ENCODE measurements at places on chromosomes 5 and 9.
A peak's percentile ranks its signal among the peaks of the same experiment; 100 is the strongest.

DNA sequence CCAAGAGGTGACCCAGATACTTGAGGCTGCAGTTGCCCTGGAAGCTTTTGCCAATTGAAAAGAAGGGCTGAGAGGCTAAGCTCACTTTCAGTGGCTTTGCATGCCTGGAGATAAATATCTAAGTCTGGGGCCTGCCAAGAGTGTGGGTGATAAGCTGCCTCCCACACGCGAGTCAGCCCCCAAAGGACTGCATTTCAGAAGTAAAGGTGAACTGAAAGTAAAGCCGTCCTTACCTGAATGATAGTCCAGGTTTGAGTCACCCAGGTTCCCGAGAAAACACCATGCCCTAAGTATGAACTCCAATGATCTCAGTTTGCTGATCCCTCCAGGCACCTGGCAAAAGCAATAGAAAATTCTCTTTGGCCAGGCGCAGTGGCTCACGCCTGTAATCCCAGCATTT, 22.5 kb upstream of the N4BP3 start:
- DNase-seq: no peak

GRCh38 chr9:237858-238345, 23.2 kb downstream of the DOCK8 start:
- no peak for DNase-seq

DNA sequence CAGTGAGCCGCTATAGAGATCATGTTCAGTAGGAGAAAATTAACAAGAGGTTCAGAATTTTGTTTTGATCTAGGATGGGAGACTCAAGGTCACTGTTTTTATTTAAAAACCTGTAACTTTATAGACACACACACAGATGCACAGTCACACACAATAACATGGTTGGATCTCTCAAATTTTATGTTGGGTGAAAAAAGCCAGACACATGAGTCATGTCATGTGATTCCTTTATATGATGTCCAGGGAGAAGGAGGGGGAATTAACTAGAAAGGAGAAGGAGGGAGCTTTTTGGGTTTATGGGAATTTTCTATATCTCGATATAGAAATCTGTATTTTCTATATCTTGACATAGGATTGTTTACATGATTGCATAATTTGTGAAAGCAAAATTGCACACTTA, 17.1 kb downstream of the C6 start:
- DNase-seq: no peak

- DNase-seq: peak; percentile 10
Observed at GRCh38 chr5:61941637-61942036, 364.4 kb upstream of the KIF2A start.

GRCh38 chr9:113524468-113524867, 60.9 kb downstream of the RGS3 start:
- DNase-seq: peak; percentile 73

DNA sequence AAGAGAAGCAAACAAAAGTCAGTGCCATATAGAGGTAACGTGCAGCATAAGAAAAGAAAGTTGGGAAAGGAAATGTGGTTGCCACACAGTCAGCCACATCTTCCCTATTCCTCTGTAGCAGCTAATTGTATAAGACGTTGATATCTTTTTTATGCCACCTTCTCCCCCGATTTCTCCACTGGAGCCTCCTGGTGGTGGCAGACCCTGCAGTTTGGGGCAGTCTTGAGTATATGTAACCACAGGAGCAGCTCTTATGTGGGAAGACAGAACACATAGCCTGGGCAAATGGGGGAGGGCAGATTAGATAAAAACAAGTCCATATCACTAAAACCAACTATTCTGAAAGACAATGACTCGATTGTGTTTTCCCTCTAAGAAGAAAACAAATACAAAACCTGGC, 99.7 kb downstream of the PLCXD3 start:
- DNase-seq: no peak

GRCh38 chr9:76720245-76720644, 44.0 kb upstream of the PCA3 start:
- no peak for DNase-seq

DNA sequence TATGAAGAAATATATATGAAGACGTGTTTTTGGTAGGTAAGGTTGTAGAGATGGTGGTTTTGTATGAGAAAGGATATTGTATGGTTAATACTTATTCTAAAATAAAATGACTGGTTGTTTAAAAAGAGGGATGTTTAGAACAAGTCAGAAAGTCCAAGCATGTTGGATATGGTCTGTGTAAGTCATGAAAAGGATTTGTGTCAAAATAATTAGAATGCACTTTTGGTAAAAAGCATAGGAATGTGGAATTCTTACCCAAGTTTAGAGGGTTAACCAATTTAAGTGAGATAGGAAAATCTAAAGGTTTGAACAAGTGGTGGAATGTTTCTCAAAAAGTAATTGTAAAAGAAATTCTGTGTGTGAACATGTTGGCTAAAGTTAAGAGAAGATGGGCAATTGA, 1556.5 kb upstream of the C9orf72 start:
- DNase-seq: no peak

DNA sequence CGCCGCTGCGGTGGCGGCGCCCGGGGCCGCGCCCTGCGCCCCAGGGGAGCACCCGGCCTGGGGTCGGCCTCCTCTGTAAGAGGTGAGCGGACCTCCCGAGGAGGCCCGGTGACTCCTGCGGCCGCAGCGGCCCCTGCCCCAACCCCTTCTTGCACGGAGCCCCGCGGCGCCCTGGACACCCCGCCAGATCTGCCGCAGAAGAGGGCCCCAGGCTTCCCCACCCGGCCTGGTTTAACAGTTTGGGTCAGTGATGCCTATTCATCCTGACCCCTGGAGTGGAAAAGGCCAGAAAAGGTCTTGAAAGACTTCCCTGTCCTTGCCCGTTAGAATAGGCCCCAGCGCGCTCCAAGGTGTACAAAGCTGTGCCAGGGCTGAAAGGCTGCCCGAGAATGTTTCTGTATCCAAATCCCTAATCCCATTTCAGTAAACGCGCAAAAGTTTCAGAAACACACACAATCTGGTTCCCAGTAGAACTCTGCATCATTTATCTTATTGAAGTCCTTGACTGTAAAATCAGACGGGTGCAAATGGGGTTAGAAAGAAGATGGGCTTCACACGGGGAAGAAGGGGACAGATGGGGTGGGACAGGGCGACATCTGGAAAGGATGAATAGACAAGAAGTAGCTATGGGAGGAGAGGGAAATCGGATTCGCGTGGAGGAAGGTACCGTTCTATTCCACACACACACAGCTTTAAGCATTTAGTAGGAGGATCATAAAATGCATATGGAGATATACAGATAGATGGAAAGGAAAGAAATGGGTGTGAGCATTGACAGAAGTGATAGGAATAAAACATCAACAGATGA, 1.1 kb upstream of the SSBP2 start:
- DNase-seq: peak; percentile 27

DNA sequence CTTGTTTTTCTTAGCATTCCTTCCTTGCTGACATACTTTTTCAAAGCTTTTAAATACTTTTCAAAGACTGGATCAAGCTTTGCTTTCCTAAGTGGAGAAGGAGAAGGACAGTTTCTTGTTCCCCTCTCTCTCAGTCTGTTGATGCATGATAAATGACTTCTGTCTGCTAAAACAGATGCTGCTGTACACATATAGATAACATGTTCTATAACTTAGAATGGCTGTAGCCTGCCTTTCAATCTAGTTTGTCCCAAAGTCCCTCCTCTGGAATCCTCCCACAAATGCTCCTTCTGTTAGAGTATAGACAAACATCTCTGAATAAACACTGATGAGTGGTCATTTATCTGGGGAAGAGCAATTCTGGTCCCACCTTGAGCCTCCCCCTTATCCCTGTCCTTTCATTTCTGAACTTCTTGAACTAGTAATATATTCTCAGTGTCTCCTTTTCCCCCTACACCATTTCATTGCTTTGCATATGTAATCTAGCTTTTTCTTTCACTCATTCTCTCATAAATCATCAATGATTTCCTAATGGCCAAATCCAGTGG, 5.4 kb upstream of the HEMGN start:
- no peak for DNase-seq

GRCh38 chr5:90824436-90824835, 265.8 kb downstream of the ADGRV1 start:
- no peak for DNase-seq

- DNase-seq: no peak
Observed at GRCh38 chr5:17227868-17228267, 10.4 kb downstream of the BASP1 start.

DNA sequence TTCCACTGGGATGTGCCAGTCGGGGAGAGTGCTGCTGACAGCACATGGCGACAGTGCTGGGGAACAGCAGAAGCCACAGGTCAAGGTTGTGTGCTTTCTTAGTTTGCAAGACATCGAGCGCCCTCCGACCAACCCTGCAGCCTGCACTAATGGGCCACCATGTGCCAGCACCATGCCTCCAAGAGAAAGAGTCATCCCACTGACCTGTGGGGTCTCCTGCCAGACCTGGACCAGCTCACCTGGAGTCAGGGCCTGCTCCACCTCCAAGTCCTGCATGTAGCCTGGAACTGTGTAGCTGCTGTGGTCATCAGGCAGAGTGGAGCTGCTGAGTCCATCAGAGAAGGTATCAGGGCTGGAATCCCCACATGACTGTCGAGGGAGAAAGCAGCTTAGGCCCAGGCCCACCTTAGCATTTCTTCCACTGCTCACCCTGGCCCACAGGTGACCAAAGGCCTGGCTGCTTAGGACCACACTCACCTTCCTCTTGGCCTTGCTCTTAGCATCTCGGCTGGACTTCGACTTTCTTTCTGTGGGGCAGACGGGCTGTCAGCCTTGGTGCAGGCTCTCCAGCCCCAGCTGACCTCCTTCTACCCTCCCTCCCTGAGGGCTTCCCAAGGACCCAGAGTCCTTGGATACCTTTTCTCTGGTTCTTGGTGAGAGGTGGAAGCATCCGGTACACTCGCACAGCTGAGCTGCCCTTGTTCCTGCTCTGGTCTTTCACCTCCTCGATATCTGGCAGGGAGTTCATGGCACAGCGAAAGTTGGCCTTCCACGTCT, 4.1 kb downstream of the IRF1 start:
- DNase-seq: no peak

DNA sequence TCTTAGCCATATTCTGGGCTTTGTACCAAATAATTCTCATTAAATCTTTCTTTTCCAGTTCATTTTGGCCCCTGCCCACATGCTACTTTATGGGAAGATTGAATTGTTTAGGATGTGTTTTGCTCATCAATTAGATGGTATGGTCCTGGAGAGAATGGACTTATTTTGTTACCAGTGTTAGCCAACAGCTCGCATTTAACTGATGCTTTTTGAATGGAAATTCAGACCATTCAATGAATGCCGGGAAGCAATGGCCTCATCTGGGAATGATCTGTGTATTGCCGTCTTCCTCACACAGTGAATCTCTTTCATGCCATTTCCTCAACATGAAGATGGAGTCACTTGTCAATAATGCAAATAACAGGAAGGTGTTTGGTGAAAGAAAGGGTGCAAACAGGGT, 370.6 kb upstream of the PIK3R1 start:
- no peak for DNase-seq

- no peak for DNase-seq
Observed at GRCh38 chr5:125699860-125700259, 723.3 kb upstream of the GRAMD2B start.

- DNase-seq: no peak
Observed at GRCh38 chr9:117116084-117116483, 298.8 kb downstream of the ASTN2 start.

- DNase-seq: no peak
Observed at GRCh38 chr5:168401226-168401625, 85.0 kb upstream of the RARS1 start.

DNA sequence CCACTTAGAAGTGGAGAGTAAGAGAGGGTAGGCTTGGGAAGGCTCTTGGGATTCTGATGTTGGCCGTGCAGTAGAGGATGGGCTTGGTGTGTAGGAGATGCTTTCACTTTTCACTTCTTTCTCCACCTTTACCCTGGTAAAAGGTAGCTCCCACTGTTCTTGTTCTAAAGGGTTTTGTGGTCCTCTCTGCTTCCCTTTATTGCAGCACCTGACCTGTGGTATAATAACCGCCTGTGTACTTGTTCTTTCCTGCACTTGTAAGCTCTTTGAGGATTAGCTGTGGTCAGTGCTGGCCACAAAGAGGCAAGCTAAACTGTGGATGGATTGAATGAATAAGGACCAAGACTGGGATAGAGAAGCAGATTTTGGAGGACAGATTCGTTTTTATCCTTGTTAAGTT, 25.2 kb downstream of the KDM4C start:
- no peak for DNase-seq

DNA sequence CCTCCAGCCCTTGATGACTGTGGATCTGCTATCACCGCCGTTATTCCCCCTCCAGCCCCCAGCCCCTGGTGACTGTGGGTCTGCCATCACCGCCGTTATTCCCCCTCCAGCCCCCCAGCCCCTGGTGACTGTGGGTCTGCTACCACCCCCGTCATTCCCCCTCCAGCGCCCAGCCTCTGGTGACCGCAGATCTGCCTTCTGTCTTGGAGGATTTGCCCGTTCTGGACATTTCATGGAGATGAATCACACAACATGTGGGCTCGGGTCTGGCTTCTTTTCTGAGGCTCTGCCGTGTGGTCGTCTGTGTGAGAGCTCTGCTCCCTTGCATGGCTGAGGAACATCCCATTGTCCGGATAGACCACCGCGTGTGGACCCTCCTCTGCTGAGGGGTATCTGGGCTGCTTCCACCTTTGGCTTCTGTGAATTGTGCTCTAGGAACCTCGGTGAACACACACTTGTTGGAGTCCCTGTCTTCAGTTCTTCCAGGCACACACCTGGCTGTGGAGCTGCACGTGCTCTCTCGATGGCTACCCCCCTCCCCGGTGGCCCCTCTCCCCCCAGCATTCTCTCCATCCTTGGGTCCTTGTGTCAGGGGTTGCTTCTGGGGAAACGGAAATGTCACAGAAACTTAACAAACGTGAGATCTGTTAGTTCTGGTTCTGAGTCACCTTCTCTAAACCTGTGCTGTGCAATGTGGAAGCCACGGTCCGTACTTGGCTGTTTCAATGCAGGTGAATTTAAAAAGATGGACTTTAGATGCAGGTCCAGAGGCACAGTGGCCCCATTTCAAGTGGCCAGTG, 105.3 kb upstream of the COL5A1 start:
- peak; percentile 85 for DNase-seq

DNA sequence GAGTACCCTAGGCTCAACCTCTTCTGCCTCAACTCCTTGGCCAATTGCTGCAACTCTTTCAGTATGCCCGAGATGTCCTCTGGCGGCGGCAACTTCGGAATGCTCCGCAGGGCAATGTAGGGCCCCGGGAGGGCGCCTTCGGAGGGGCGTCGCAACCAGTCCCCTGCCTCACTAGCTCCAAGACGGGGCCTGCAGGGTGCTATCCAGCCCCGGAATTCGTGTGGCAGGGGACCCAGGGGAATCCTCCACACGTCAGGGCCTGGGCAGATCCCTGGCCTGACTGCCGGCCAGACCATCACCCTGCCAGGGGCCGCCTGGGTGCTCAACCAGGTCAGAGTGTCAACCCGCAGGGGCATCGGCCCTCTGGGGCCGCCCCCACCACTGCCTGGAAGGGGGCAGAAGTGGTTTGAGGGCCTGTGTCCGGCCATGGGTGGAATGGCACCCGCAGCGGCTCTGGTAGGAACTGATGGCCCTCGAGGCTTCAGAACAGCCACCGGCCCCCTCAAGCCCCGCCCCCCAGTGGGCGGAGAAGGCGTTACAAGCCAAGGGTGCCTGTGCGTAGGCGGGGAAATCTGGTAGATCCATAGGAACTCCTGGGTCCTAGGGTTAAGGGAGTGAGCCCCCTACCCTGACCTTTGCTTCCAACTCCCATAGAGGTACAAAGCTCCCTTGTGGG, at the start of gene POU5F2:
TSS of gene POU5F2 (minus strand) at position 465 of the 676 bp plus-strand sequence. CDS start at position 428, 37 bp downstream.
- DNase-seq: no peak
